ENCODE measurements at places on chromosomes 13 and 19.

DNA sequence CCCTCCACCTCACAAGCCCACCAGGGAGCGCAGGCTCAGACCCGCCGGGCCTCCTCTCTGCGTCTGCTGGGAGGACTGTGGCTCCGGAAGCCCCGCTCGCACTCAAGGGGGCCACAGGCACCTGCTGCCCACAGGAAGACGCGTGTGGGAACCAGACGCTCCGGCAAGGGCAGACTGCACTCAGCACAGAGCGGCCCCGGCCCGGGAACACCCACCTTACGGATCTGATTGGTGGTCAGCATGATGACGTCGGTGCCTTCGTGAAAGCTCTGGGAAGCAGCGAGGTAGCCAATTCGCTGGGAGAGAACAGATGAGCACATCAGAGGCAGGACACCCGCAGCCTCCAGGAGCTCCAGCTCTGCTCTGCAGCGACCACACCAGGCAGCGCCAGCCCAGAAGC lies 14.6 kb downstream of the AP3D1 start:
- no peak for DNase-seq

- no peak for DNase-seq
Measured at GRCh38 chr19:55212447-55212846, 3.1 kb upstream of the PTPRH start.

DNA sequence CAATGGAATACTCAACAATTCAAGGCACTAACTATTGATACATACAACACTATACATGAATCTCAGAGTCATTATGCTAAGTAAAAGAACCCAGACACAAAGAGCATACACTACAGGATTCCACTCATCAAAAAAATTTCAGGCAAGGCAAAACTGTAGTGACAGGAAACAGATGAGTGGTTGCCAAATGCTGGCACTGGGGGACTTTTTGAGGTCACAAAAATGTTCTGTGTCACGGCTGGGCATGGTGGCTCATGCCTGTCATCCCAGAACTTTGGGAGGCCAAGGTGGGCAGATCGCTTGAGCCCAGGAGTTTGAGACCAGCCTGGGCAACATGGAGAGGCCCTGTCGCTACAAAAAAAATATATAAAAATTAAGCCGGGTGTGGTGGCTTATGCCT lies 129.4 kb downstream of the KL start:
- no peak for DNase-seq

- DNase-seq: no peak
Measured at GRCh38 chr19:1153891-1154730, 20.0 kb downstream of the SBNO2 start.

- peak; percentile 54 for DNase-seq
Measured at GRCh38 chr13:67023130-67023876, 206.8 kb downstream of the PCDH9 start.

DNA sequence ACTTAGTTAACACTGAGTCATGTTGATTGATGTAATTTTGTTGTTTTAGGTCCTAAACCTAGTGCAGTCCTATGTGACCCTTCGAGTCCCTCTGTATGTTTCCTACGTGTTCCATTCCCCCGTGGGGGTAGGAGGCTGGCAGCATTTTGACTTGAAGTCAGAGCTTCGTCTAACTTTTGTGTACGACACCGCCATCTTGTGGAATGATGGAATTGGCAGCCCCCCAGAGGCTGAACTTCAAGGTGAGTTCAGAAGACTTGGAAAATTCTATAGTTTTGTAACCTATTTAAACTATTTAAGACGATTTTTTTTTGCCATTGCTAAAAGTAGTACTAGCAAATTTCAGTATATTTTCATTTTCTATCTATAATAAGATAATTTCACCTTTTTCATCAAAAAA lies 117.9 kb downstream of the STOML3 start:
- DNase-seq: peak; percentile 37

DNA sequence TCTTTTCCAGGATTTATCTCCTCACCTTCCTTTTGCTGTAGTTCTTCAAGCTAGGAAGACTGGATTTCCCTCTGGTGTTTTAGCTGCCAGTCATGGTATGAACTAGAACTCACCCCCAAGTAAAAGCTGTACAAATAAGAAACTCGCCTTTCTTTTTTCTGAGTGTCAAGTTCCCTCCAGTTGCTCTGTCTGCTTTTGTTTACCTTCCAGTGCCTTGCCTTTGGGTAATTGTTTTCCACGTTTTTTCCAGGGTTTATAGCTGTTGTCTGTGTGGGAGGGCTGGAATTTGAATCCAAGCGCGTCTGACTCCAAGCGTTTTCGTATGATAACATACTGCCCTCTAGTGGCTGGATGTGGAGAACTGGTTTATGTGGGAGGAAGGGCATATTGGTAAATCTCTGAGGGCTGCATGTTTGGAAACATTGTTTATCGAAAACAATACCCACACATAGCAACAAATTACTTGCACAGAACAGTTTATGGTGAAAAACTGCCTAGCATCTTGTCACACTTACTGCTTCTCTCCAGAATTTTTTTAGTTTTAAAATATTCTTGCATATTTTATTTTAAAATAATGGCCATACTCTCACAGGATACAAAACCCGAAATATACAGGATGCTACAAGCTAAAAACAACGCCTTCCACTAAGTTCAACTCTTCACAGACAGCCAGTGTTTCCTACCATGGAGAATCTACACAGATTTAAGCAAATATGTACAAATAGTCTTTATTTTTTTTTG lies 19.2 kb downstream of the RCN3 start:
- DNase-seq: peak; percentile 85

DNA sequence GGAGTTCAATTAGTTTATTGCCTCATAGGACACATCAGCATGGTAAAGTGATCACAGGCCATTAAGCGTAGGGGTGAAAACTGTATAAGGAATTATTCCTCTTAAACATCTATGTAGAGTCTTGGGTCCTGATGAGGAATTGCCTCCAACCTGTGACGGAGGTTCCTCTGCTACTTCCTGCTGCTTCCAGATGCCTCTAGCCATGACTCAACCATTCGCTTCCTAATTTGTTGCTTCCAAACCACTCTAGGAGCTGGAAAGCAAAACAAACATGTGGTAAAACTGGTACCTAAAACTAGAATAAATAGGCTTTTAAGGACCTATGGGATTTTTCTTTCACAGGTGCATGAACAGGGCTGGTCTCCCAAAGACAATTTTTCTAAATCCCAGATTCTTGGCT lies 253.8 kb downstream of the KLF12 start:
- no peak for DNase-seq

DNA sequence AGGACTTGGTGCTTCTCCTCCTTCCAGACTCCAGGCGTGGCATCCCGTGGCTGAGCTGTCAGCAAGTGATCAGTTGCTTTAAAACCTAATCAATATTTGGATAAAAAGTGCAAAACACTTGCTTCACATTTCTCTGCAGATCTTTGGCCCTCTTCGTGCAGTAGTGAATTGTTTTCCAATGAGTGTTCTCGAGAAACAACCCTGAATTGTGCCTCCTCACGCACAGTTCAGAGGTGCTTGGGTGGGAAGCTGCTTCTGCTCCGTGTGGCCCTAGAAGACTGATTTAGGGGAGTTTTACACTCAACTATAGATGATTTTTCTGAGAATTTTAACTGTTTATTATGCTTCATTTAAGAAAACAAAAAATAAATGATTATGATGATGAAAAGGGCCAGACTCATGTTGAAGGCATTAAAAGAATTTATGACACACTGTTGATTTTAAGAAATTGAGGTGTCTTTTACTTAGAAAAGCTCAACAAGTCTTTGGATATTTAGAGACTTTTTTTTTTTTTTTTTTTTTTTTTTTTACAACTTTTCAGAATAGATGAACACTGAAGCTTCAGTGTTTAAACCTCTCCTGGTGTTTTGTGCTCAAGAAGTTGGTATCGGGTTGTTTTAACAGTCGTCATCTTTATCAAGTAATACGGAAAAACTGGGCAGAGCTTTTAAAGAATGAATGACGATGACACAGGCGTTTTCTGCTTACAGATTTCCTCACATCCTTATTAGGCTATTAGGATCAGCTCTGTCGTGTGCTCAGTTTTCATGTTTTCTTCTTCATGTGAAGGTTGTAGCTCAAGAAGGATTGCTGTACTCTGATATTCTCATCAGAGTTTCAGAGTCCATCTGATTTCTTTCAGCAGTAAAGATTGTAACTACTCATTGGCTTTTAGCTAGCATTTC lies 39.5 kb upstream of the TEX29 start:
- peak; percentile 78 for DNase-seq

DNA sequence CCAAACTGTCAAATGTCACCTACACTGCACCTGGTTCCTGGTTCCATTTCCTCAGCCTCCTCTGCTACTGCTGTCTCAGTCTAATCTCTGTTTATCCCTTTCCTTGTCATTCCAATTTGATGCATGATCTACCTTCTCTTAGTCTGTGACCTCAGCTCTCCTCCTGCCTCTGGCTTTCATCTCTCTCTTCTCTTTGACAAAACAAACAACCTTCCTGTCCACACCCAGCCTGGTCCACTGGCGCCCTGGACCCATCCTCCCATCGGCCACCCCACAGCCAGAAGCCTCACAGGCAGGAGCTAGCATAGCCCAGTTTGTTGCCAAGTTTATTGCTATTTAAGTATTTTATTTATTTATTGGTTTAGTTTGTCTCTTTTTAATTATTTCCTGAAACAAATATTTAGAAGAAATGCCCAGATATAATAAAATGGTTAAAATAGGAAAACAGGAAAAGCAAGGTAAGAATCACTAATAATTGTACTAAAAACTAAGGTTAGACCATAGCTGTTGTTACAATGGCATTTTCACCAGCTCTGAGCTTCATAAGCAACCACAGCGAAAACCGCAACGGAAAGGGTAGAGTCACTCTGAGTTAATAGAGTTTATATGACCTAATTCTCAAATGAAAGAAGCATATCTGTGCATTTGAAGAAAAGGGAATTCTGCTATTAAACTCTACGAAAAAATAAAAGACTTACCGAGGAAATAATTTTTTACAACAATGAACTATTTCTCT lies 68.6 kb downstream of the EFNB2 start:
- no peak for DNase-seq

DNA sequence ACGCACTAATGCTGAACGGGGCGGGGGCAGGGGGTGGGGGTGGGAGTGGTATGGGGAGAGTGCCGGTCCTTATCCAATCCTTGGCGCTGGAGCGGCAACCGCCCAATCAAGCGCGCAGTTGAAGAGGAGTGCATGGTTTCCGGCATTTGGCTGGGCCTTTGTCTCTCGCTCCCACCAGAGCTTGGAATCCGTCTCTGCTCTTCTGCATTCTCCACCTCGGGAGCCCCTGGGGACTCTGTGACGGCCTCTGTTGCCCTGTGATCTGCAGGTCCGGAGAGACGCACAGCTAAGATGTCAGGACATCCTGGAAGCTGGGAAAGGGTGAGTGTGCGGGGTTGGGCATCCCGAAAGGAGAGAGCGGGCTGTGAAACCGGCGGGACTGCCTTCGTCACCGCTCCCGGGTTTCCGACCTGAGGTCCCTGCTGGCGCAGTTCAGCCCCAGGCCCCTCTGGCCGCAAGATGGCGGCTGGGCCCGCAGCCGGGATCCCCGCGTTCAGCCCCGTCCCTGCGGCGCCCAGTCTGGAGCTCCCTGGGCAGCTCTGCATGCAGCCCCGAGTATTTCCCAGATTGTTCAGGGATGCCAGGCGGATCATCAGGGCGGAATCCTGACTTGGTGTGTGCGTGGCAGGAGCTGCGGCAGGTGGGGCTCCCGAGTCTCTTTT lies 53.6 kb upstream of the ZNF254 start:
- DNase-seq: peak; percentile 96

GRCh38 chr19:20171285-20171684 lies 4.3 kb downstream of the ZNF486 start:
- no peak for DNase-seq

DNA sequence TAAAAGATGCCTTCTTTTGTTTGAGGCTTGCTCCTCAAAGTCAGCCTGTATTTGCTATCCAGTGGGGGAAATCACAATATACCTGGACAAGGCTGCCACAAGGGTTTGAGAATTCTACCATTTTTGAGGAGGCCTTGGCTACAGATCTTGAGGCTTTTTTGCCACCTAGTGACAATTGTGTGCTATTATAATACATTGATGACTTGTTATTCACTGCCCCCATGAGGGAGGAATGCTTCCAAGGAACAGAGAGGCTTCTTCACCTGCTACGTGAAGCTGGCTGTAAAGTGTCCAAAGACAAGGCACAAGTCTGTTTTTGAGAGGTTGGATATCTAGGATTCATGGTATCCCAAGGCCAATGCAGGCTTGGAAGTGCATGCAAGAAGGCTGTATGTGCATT lies 72.5 kb downstream of the ZNF708 start:
- DNase-seq: peak; percentile 31

DNA sequence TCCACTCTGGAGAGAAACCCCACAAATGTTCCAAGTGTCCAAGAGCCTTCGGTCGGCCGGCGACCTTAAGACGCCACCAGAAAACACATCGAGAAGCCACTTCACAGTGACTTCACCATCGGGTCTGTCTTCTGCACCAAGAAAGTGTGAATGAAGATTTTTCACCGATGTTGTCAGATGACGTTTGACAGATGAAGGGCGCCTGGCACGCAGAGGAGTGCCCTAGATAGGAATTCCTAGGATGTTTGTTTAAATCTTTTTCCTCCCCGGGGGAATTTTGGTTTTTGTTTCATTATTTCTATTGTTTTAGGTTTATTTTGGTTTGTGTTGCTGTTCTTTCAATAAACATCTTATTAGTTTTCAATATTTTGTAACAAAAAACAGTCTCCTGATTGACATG lies 7.0 kb downstream of the ZSCAN5C start:
- DNase-seq: no peak

DNA sequence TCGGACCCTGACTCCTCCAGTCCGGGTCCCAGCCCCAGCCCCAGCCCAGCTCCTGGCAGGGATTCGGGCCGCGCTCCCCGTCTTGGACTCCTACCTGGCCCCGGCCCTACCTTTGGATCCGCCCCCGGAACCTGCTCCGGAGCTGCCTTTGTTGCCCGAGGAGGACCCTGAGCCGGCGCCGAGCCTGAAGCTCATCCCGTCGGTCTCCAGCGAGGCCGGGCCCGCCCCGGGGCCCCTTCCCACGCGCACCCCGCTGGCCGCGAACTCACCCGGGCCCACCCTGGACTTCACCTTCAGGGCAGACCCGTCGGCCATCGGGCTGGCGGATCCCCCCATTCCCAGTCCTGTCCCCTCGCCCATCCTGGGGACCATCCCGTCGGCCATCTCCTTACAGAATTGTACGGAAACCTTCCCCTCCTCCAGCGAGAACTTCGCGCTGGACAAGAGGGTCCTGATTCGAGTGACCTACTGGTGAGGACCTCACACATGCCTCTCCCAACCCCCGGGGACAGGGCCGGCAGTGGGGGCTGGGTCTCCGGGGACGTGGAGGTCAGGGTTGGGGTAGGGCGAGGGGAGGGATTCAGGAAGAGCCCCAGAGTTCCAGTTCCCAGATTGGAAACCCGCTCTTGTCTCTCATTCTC lies 732 bp downstream of the SELENOV start:
- DNase-seq: no peak

GRCh38 chr13:86909318-86909717 lies 761.9 kb upstream of the SLITRK5 start:
- DNase-seq: no peak

- peak; percentile 54 for DNase-seq
Measured at GRCh38 chr13:113724780-113725315, 34.2 kb upstream of the TMEM255B start.

Data from fibroblast of skin of back (primary cell).